ENCODE measurements at places on chromosomes 12 and 14.

DNA sequence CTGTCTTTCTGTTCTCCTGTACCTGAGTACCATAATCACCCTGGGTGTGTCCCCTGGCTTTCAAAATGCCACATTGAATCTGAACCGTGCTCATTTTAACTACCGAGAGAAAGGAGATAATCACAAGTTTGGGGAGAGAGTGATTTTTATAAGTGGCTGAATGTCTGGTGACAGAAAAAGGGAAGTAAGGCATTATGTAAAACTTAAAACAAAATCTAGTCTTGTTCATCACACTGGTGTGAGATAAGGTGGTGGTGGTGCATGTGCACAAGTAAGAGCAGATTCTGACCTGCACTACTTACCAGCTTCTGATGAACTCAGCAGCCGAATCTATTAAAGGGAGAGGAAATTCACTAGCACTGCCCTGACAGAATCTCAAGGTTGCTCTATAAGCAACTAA is 56.3 kb downstream of the SPPL3 start:
- DNase-seq = no peak

- DNase-seq = peak; percentile 88
These were observed at the start of gene PGAM5 for GRCh38 chr12:132710405-132711079. PGAM5 (plus strand) TSS chr12:132710842; CDS start chr12:132710877, 35 bp downstream.

GRCh38 chr14:92726135-92726932 is 22.1 kb downstream of the LGMN start:
- DNase-seq = peak; percentile 22

DNA sequence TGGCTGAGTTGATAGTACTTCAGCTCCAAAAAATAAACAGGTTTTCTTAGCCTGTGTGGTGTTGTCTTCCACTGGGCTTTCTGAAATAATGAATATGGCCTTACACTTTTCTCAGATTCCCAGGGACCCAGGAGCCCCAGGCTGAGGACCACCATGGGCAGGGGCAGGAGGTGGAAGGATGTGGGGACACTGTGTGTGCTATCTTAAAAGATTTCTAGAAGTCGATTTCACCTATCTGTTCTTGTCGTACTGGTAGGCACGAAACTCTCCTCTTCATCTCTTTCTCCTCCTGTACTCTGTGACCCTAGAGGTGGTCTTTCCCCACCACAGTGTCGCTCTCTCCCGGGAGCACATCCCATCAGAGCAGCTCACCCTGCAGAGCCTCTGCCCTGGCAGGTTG is 107.7 kb upstream of the FKBP4 start:
- DNase-seq = no peak

DNA sequence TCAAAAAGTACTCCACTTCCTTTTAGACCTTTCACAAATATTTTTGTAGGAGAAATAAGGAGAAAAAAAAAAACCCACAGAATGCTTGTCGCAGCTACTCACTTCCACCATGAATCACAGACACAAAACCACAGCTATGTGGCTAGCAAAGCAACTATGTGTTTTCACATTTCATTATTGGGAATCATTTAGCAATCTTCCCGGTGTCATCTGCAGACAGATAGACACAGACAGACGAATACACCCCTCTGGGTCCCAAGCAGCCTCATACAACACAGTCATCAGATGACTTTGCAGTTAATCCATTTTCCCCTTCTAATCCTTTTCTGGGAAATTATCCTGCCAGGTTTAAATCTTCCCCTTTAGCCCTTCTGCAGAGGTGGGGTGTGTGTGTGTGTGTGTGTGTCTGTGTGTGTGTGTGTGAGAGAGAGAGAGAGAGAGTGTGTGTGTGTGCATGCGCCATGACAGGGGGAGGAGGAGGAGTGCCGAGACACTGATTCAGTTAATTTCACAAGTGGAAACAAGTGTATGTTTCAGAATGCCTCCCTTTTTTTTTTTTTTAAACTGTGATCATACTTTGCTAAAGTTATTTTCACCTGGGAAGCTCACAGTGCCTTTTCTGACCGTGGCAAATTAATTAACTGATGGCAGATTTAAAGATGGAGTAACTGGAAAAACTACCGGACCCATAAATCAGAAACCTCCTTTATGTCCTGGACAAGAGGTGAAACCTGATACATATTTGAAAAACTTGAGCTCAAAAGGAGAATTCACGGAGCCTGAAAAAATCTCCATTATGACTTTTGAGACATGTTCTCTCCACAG is 39.9 kb downstream of the LTBP2 start:
- DNase-seq = no peak

- no peak for DNase-seq
These were observed 28.2 kb upstream of the BCL11B start for GRCh38 chr14:99300190-99300589.

- DNase-seq = no peak
These were observed 72.6 kb downstream of the BBS10 start for GRCh38 chr12:76275511-76276093.

DNA sequence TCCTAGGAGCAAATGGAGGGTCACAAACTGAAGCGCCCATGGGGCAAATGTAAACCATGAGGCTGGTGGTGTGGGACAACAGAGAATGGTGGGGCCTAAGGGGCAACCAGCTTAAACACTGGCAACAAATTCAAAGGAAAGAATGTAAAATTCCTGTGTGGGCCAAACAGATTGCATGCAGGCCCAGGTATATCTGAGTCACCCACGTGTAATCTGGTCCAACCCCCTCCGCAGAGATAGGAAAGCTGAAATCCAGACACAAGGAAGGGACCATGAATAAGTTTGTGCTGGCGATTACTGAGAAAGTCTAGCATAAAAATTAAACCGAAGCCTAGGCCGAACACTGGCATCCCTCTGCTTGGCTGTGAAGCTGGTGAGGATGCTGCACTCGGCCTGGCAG is 71.6 kb downstream of the ITPK1 start:
- no peak for DNase-seq

GRCh38 chr12:67394550-67394949 is 125.4 kb downstream of the CAND1 start:
- no peak for DNase-seq

DNA sequence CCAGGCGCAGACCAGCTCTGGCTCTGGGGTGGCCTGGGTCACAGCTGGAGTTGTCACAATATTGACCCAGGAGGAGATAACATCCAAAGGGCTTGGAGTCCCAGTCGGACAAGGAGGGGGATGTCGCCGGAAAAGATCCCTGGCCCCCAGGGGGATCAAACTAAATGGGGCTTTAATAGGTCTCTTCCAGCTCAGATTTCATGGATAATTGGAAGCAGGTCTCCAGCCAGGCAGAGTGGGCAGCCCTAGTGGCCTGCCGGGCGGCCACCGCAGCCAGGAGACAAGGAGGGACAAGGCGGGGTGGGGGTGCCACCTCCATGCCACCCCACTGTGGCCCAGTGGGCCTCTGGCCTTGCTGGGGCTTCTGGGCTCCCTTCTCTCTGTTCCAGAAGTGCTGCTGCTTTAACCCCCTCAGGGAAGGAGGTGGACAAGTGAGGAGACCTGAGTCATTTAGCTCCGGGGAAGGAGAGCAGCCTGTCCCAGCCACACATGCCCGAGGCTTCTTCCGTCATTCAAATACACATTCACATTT is 23.1 kb upstream of the PGF start:
- DNase-seq = no peak

DNA sequence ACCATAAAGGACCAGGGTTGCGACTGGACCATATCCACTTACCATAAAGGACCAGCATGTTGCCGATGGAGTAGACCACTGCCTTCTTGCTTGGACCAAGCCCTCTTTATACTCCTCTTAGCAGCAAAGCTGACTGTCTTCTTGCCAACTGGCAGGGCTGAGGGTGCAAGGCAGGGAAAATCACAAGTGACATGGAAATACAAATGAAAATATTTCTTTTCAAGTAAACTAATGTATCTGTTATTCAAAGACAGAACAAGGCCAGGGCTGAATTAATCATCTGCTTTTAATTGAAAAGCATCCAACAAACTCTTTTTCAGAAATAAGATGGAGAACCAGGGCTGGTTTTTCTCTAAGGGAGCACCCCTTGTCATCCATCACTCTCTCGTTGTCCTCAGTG is at the start of gene CELA1:
TSS of gene CELA1 (minus strand) at position 99 of the 400 bp plus-strand sequence. CDS start at position 58, 41 bp downstream.
- no peak for DNase-seq

DNA sequence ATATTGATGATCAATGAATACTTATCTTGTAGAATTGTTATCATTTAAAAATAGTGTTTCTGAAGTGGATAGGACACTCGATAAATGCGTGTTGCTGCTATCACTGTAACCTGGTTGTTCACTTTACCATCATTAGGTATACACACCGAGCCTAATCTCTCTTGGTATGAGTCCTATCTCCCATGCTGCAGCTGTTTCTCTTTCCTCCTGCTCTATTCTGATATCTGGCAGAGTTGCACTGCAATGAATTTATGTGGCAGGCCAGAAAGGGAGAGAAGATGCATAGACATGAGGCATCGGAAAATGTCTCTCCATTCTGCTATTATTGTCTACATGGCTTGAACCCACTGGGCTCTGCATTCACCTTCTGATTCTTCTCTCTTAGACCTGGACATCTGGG is 26.7 kb downstream of the KCNK10 start:
- no peak for DNase-seq

DNA sequence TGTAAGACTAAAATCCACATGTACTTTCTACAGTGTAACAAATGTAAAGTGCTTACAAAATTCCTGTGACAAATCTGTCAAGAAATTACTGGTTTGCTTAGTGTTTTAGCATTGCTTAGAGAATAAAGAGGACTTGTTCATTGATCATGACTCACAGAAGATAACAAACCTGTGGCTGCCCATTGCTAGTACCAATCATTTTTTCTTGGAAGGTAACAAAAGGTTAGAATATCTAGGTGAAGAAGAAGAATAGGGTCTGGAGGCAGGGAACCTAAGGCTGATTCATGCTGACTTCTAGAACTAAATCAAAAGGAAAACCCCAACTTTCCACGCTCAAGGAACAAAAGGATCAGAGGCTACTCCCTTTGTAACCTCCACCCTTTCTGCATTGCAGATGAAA is 232.7 kb upstream of the ABCD2 start:
- DNase-seq = no peak

- DNase-seq = no peak
These were observed 720.8 kb downstream of the SLC6A15 start for GRCh38 chr12:84191779-84192178.

- no peak for DNase-seq
These were observed 152.8 kb upstream of the MAX start for GRCh38 chr14:65255029-65255545.

- no peak for DNase-seq
These were observed 16.8 kb upstream of the CCDC91 start for GRCh38 chr12:28173440-28173839.

GRCh38 chr12:22657538-22657937 is 32.6 kb downstream of the ETNK1 start:
- no peak for DNase-seq

- DNase-seq = no peak
These were observed 127.6 kb downstream of the GXYLT1 start for GRCh38 chr12:42017051-42017450.

GRCh38 chr14:77599889-77600288 is 16.5 kb downstream of the SPTLC2 start:
- no peak for DNase-seq

DNA sequence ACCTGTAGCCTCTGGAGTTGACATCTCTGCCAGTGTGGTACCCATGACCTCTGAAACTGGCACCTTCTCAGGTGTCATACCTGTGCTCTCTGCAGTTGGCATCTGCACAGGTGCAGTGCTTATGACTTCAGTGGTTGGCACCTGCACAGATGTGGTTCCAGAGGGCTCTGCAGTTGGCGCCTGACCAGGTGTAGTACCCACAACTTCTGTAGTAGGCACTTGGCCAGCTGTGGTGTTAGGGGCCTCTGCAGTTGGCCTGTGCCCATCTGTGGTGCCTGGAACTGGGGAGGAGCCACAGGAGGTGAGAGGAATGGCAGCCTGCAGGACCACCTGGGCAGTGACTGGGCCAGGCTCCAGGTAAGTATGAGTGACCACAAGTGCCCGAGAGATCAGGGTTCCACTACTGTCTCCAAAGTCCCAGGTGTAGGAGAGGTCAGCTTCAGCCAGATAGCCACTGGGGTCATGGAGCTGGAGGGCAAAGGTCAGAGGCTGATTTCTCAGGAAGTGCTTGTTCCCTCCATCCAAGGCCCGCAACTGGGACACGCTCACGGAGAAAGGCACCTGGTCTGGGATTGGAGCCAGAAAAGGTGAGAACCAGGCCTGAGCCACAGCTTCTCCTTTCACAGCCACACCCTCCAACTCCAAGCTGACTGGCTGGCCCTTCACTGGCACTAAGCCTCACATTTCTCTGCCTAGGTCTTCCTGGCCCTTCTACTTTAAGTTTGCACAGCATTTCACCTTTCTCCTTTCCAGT is 8.6 kb downstream of the PMEL start:
- no peak for DNase-seq

DNA sequence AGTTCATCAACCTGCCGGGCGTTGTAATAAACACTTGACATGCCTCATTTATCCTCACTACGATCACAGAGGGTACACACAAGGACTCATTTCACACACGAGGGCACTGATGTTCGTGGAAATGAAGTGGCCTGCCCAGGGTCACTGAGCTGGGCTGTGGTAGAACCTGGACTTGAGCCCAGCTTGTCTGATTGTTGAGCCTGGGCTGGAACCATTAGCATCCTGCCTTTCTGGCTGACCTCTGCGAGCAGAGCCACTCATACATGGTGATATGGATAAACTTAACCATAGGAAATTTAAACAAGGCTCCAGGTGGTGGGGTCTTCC is 16.6 kb upstream of the JDP2 start:
- DNase-seq = no peak

GRCh38 chr12:52454411-52455201 is 2.7 kb upstream of the KRT6B start:
- DNase-seq = no peak

DNA sequence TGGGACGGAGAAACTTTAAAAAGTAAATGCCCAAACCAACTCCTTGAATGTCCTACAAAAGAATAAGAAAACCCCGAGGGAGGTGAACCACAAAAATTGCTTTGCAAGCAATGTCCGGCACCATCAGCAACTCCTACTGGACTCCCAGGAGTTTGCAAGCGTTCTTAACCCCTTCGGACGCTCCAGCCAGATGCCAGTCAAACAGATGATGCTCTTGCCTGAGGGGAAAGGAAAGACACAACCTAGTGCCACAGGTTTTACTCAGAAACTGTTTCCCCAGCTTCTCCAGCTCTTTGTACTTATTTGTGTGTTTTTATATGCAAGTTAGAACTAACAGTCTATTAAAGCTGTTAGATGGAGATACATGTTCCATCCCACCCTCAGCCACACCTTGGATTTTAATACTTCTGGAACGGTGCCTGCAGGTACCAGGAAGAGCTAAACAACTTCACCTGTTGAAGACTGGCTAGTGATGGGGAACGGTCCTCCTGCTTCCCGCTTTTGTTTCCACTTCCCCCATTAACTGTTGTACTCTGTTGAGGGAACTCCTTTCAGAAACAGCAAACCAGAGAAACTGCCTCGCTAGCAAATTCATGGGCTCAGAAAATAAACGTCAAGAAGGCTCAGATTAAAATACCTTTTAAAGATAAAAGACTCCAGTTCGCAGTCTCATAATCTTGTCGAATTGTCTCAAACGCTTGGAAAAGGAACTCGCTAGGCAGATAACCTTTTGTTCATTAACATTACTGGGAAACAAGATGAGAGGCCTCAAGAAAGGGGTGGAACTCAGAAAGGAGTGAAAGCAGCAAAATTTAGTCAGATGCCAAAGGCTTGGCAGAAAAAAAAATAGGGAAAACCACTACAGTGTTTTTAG is 1.1 kb upstream of the FERMT2 start:
- DNase-seq = no peak

GRCh38 chr12:113764661-113765060 is 201.5 kb downstream of the RBM19 start:
- no peak for DNase-seq

Measured in stimulated activated CD4-positive, alpha-beta T cell treated with anti-CD3 and anti-CD28 coated beads, Interleukin-4, amount 100 ng/mL, for 1 hour (primary cell).